H9 (cell line): ENCODE measurements at places on chromosomes 1 and 21.

DNA sequence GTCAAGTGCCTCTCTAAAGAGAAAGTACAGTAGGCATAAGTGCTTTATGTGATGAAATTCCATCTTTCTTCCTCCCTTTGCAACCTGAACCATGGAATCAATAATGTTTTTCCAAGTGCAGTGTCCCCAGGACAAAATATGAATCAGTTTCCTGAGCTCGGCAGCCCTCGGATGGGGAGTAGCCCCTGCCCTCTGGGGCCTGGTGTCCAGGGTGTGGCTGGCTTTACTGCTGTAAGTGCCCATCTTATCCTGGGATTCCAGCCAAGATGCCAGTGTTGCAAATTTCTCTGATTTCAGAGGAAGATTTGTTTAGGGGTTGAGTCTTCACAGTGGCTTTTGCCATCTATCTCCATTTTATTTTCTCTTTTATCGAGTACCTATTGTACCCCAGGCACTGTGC is 40.5 kb upstream of the SRP9 start:
- no peak for DNase-seq

- DNase-seq: no peak
Measured at GRCh38 chr1:212601524-212601923, 7.0 kb upstream of the ATF3 start.

- DNase-seq: no peak
Measured at GRCh38 chr1:8061210-8061609, 35.1 kb upstream of the ERRFI1 start.

DNA sequence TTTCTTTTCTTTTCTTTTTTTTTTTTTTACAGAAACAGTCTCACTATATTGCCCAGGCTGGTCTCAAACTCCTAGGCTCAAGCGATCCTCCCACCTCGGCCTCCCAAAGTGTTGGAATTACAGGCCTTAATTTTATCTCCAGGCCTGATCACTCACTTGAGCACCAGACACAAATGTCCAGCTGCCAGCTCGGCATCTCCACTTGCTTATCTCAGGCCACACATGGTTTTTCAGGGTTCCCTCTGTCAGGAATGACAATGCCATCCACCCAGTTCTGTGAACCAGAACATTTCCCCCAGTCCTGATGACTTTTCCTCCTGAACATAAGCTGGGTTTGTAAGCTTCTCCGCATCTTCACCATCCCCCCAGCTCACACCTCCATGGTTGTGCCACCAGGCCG is 44.6 kb upstream of the ZNF281 start:
- DNase-seq: no peak

DNA sequence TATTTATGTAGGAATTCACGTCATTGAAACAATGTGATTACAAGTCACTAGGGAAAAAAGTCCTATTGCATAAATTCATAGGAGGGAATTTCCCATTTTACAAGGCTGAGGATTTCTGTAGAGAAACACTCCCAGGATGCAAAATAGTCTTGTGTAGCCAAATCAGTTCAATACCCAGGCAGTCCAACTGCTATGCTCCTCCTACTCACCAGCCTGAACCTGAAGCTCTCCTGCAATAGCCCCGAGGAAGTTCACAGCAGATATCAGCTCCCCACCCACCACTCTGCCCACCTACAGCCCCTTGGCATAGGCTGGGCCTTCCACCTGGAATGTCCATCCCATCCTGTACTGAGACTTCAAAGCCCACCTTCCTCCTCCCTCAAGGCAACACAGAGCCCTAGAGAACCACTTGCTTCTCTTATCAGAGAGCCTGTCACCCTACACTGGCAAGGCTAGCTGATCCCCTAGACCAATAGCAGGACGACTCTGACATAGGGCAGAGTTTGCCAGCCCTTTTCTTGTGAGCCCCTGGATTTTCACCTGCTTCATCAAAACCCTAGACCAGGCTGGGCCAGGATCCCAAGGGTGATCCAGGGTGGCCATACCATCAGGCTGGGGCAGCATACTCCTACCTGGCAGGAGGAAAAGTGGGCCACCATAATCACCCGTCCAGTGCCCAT is 1.5 kb downstream of the LSS start:
- no peak for DNase-seq
